H9 (cell line): ENCODE measurements at places on chromosomes 5 and 9. TPM values are rescaled to one million over a fixed set of nuclear protein-coding genes. Genes with fewer than 3 reads are reported as not detected.

Gene PCDHB12
- 2.3 and 3.1 TPM in 2 replicates for total RNA-seq

Gene CDX1
- 0.22 TPM in 1 of 2 replicates, not detected in the other for total RNA-seq

Gene LEAP2
- 1.0 and 1.4 TPM in 2 replicates for total RNA-seq

Gene SNAPC4
- 29.7 TPM in 2 replicates for total RNA-seq

Gene RASGRF2
- 11.3 and 13.5 TPM in 2 replicates for total RNA-seq

Gene F12
- 2.3 and 3.5 TPM in 2 replicates for total RNA-seq

Gene TMEM252
- not detected in 2 replicates for total RNA-seq

Gene FOXD4L5
- 0.13 TPM in 1 of 2 replicates, not detected in the other for total RNA-seq

GRCh38 chr9:135726138-135726853, 24.3 kb downstream of the KCNT1 start:
- no peak for DNase-seq

- no peak for DNase-seq
Measured at GRCh38 chr5:78076351-78076750, 218.1 kb downstream of the AP3B1 start.

- DNase-seq: no peak
Measured at GRCh38 chr9:124377551-124378406, 37.5 kb downstream of the PSMB7 start.

DNA sequence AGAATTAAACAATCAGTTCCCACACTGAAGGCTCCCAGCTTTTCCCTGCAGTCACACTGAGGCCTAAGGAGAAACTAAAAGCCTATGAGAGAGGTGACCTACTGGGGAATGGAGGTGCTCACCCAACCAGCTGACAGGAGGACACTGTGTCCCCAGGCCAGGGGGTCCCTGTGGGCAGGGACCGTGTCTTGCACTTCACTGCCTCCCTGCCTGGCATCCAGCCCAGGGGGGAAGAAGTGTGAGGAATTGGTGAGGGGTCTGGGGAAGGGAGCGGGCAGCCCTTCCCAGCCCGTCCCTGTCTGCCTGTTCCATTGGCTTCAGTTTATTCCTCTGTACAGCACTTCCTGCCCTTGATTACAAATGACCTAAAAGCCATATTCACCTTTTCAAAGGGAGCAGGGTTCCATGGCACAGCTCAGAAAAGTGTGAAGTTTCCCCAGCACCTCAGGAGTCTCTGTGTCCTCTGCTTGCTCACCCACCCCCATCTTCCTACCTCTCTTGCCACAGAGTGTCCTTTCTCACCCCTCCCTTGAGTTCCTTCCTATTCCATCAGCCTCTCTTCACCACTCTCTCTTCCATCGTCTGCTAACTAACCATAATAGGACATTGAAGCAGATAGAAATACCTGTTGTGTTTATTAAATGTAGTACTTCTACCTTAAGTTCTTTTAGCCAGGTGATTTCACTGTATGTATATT, 12.9 kb downstream of the OTULINL start:
- DNase-seq: no peak

- DNase-seq: no peak
Measured at GRCh38 chr9:113580041-113580953, 116.8 kb downstream of the RGS3 start.

DNA sequence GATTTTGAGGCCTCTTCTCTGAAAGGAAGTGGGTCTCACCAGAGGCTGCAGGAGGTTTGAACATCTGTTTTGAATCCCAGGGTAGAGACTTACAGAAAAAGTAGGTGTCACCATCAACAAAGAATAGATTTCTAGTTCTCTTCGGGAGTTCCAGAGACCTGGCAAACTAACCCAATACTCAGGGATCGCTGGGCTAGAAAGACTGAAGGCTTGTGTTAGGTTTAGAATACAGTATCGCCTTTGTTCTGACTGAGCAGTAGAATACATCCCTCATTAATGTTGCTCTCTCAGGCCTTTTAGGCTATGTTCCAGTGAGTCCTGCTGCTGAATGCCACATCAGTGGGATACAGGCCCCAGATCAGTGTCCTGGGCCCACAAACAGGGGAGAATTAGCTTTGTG, 27.2 kb downstream of the RUSC2 start:
- DNase-seq: no peak

GRCh38 chr5:91938441-91938840, 555.3 kb upstream of the ARRDC3 start:
- no peak for DNase-seq

GRCh38 chr5:179292681-179293635, 52.3 kb downstream of the ADAMTS2 start:
- no peak for DNase-seq

- peak; percentile 53 for DNase-seq
Measured at GRCh38 chr9:82606492-82607382, 456.2 kb downstream of the RASEF start.

DNA sequence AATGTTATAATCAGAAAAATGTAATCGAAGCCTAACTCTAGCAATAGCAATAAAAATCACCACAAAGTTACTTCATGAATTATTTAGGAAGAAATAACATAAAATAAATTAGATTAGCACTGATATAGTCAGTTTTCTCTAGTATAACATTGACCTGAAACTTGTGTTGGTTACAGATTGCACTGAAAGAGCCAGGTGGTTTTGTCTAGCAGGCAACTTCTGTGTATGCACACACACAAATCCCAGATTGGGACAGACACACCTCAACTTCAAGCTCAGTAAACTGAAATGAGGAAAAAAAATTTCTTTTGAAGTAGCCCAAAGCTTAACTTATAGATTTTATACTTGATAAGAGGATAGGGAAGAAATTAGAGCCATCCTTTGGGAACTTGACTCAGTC, 129.3 kb downstream of the EFNA5 start:
- no peak for DNase-seq

DNA sequence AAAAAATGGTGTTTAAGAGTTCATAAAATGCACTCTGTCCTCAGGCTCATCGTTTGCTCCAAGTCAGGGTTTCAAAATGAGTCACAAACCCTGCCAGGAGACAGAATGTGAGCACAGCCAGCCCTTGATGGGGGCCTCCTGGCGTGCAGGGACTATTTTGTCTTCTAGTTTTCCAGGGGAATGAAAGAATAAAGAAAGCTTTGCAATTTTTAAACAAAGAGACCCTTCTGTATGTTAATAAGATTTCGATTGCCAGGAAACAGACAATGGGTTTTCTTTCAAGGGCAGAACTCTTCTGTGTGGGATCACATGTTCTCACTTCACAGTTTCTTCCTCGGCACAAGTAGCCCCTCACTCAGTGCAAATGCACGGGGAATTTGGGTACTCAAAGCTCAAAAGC, 121.4 kb upstream of the C6 start:
- no peak for DNase-seq

GRCh38 chr9:135240871-135241311, 153.4 kb downstream of the OLFM1 start:
- DNase-seq: no peak

DNA sequence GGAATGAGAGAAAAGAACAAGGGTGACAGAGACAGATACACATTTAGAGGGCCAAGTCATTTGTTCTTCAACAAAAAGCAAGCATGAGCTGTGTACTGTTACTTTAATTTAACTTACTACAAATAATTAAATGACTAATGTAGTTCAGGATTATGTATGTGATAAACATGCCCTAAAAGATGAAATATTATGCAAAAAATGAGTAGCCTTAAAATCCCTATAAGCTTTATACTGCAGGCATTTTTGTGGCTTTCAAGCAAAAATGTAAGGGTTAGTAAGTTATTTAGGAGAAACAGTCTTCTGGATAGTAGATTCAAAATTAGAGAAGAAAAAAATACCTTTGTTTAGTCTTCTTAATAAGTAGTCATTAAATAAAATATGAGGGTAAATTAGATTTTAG, 431.2 kb downstream of the CSNK1G3 start:
- DNase-seq: no peak

- no peak for DNase-seq
Measured at GRCh38 chr9:91516081-91516480, 92.4 kb upstream of the NFIL3 start.

DNA sequence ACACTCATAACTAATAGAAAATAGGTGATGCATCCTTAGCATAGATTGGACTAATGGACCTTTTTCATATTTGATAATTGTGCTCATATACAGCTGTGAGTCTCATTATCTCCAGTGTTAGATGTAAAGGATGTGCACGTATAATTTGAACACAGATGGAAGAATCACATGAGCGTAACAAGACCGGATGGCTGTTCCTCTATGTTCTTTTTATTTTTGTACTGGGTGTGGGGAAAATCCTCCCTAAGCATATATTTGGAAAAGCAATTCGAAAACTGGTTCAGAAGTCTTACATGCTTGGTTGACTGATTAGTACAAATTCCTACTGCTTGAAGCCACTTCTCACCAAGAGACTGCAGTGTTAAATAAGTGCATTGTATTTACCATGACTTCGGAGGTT, 230.2 kb downstream of the AOPEP start:
- no peak for DNase-seq

GRCh38 chr9:137385061-137385655, 37.8 kb downstream of the EXD3 start:
- DNase-seq: no peak
